ENCODE measurements at places on chromosomes 12 and 14.

GRCh38 chr14:95023886-95024285 is 133.4 kb downstream of the DICER1 start:
- no peak for DNase-seq

DNA sequence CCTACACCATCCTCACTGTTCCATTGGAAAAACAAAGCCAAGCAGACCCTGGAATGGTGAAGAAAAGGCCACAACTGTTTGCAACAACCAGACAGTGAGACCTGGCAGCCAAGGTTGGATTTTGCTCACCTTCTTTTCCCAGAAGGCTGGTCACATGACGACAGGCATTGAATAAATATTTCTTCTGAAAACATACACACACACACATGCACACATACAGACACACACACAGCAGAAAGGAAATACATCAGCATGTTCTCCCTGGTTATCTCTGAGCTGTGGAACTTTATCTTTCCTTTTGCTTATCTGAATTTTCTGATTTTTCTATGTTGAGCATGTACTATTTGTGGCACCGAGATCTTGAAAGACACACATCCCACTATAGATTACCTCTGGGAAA is 38.0 kb upstream of the CCDC60 start:
- DNase-seq = no peak

GRCh38 chr12:71840231-71840847 is 780 bp downstream of the TBC1D15 start:
- peak; percentile 40 for DNase-seq

DNA sequence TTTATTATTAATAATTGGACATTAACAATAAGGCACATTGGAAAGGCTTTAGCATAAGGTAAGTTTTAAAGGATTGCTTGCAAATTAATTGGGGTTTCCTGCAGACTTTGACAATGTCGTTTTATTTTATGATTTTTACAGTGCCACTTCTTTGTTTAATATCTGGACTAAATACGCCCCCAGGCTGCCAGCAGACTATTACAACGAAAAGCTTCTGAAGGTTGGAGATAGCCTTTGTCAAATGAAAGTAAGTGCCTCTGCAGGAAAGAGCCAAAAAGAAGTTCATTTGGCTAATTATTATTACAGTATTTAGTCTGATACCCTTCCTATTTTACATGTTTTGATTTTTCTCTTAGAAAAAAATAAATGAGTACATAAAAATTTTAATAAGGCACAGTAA is 11.3 kb downstream of the CFAP54 start:
- DNase-seq = no peak

DNA sequence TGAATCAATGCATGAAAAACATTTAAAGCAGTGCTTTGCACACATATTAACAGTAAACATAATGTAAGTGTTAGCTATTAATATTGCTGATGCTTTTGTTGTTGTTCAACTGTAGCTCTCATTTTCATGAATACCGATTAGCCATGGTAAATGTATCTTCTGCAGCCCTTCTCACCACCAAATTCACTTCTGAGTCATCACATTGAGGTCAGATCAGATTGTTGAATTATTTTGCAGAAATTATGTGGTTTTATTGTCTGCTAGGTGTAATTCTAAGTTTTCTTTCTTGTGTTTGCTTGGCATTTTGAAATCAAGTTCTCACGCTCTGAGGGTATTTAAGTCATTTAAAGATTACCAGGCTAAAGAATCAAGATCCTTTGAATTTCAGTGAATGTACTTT is 74.6 kb downstream of the AKAP6 start:
- DNase-seq = no peak

GRCh38 chr12:75139196-75139595 is 70.4 kb downstream of the KCNC2 start:
- DNase-seq = no peak

- DNase-seq = no peak
Measured at GRCh38 chr12:51809193-51809592, 39.3 kb downstream of the FIGNL2 start.

- DNase-seq = no peak
Measured at GRCh38 chr12:89033062-89033461, 319.2 kb downstream of the DUSP6 start.

- DNase-seq = no peak
Measured at GRCh38 chr12:64821116-64821630, 3.3 kb upstream of the TBC1D30 start.

DNA sequence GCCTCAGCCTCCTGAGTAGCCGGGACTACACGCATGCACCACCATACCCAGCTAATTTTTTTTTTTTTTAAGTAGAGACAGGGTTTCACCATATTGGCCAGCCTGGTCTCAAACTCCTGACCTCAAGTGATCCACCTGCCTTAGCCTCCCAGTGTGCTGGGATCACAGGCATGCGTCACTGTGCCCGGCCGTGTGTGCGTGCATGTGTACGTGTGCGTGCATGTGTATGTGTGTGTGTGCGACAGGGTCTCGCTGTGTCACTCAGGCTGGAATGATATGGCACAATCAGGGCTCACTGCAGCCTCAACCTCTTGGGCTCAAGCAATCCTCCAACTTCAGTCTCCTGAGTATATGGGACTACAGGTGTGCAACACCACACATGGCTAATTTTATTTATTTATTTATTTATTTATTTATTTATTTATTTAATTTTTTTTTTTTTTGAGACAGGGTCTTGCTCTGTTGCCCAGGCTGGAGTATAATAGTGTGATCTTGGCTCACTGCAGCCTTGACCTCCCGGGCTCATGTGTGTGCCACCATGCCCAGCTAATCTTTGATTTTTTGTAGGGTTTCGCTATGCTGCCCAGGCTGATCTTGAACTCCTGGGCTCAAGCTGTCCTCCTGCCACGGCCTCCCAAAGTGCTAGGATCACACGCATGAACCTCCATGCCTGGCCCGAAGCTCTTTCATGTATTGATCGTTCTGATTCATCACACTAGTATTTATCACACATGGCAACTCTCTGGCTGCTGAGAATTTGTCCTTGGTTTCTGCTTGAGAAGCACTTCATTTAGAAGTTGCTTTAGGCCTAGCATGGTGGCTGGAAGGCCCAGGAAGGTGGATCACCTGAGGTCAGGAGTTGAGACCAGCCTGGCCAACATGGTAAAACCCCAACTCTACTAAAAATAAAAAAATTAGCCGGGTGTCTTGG is 35.9 kb upstream of the CLIP1 start:
- DNase-seq = no peak
